Ureter (tissue), 1 donor: ENCODE measurements at places on chromosomes 6 and 20. TPM values are rescaled to one million over a fixed set of nuclear protein-coding genes. Genes with fewer than 3 reads are reported as not detected.

Gene OLIG3
- not detected for total RNA-seq

Gene ADGRF1
- total RNA-seq: 70.0 TPM

Gene TOX2
- 3.9 TPM for total RNA-seq

Gene RARS2
- 46.5 TPM for total RNA-seq

Gene PPP1R16B
- 10.4 TPM for total RNA-seq
